ENCODE measurements at places on chromosomes 6 and 20. TPM values are rescaled to one million over a fixed set of nuclear protein-coding genes. Genes with fewer than 3 reads are reported as not detected.

SIRPB2 gene
- total RNA-seq, result 16.9 TPM

DNA sequence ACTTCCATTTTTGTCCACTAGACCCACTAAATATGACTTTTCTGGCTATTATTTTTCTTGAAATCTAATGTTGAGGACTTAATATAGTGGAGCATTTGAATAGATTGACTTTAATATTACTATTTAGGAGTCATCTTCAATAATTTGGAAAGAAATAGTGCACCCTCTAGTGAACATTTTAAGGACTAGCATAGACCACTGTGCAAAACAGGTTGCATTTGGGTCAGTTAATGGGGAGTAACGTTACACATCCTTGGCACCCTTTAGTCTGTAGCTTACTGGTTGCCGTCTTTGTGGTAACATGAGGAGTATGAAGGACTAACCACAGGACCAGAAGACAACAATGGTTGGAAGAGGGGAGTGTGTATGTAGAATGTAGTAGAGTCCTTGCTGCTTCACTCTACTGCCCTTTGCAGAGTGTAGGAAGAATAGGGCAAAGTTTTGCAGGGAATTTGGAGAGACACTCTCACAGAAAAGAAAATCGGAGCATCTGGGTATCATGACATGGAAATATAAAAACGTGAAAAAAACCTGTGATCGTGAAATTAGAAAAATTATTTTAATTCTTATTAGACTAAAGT, 25.2 kb downstream of the RFPL4B start:
- peak; percentile 25 for DNase-seq

- peak; percentile 63 for DNase-seq
Measured at GRCh38 chr6:17972978-17973622, 14.3 kb downstream of the KIF13A start.

GRCh38 chr6:28729501-28730402, 194.0 kb downstream of the TRIM27 start:
- DNase-seq, result no peak

GRCh38 chr20:5140195-5140594, 13.4 kb downstream of the CDS2 start:
- DNase-seq, result no peak

- no peak for DNase-seq
Measured at GRCh38 chr6:56529594-56530191, 113.0 kb downstream of the DST start.

E2F1 gene
- total RNA-seq, result 8.7 TPM

CLDN20 gene
- total RNA-seq, result 2.2 TPM

All from umbilical cord (tissue), 2 donors.